Natural killer cell (primary cell): ENCODE measurements at places on chromosomes 12 and 14. TPM values are rescaled to one million over a fixed set of nuclear protein-coding genes. Genes with fewer than 3 reads are reported as not detected.
A peak's percentile ranks its signal among the peaks of the same experiment; 100 is the strongest.

The SERPINA3 gene
- not detected for total RNA-seq

The SMIM41 gene
- total RNA-seq = not detected

The MGP gene
- total RNA-seq = 0.89 TPM

DNA sequence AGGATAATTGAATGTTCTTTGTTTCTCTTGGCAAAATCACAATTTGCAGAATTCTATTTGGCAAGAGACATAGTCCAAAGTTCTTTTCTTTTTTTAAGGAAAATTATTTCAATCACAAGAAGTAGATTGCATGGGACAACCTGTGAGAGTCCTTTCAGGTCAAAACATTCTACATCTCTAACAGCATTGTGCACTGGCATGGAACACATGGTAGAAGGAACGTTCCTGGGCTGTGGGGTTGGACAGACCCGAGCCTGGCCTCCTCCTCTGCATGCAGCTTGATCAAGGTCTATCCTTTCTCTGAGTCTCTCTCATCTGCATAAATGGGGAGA, 88.6 kb upstream of the CPSF6 start:
- no peak for DNase-seq

The APOF gene
- not detected for total RNA-seq

The CLEC7A gene
- total RNA-seq = 22.3 TPM

DNA sequence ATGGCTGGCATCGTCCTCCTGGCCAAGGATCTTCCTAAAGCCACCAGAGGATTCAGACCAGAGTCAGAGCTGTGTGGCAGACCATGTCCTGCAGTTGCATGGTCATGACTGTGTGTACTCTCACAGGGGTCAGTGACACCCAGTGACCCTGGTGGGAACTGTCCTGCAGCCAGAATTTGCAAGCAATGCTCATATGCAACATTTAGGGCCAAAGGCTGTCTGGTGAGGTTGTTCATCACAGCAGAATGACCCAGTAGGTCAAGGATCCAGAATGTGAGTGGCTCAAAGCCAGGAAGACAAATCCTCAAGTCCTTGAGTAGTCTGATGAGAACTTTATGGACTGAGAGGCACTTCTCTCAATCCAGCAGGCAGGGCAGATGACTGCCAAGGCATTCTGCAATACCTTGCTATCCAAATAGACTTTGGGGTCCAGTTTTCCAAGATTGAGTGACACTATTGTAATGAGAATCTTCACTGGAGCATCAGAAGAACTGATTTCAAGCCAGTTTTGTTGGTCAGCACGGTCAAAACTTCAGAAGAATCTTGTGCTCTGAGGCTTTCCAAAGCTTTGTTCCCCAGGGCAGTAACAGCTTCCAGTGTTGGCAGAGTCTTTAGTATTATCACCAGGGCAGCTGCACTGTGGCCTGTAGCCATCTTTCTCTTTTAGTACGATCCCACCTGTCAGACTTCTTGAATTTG, 122.0 kb downstream of the PTCSC3 start:
- no peak for DNase-seq

- DNase-seq = no peak
These were observed 63.9 kb downstream of the SYT1 start for GRCh38 chr12:78928200-78929074.

The ATF7IP gene
- 173 TPM for total RNA-seq

The RXYLT1 gene
- total RNA-seq = 7.0 TPM

DNA sequence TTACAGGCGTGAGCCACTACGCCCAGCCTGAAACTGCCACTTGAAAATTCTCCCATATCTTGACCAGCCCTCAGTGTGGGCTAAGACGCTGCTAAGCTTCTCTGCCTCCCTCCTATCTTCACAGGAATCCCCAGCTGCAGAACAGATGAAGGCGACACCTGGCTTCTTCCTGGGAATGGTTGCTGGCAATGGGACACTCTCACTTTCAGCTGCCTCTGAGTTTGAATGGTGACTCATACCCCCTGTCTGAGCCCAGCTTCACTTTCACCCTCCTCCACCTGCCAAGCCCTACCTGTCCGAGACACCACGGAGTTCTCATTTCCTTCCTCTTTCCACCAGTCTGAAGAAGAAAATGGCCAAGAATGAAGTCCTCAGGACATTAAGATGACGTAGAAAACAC, 18.3 kb upstream of the VASH1 start:
- no peak for DNase-seq

DNA sequence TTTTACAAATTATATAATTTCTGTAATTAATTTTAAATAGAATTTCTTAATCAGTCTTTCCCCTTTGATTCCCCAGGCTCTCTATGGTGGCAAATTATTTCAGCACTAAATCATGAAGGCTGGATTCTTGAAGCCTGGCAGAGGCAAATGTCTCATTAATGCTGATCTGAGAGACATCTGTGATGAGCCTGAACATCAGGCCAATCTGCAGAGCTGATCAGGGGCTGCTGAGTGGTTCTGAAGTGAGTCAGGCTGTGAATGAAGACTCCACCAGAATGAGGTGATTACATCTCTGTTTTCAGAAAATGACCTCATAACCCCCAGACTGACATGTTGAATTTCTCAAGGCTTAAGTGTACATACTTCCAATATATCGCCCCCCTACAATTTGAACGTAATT, 124.2 kb upstream of the MIS18BP1 start:
- DNase-seq = no peak

The TAS2R31 gene
- 4.0 TPM for total RNA-seq

The LBHD2 gene
- total RNA-seq = not detected

DNA sequence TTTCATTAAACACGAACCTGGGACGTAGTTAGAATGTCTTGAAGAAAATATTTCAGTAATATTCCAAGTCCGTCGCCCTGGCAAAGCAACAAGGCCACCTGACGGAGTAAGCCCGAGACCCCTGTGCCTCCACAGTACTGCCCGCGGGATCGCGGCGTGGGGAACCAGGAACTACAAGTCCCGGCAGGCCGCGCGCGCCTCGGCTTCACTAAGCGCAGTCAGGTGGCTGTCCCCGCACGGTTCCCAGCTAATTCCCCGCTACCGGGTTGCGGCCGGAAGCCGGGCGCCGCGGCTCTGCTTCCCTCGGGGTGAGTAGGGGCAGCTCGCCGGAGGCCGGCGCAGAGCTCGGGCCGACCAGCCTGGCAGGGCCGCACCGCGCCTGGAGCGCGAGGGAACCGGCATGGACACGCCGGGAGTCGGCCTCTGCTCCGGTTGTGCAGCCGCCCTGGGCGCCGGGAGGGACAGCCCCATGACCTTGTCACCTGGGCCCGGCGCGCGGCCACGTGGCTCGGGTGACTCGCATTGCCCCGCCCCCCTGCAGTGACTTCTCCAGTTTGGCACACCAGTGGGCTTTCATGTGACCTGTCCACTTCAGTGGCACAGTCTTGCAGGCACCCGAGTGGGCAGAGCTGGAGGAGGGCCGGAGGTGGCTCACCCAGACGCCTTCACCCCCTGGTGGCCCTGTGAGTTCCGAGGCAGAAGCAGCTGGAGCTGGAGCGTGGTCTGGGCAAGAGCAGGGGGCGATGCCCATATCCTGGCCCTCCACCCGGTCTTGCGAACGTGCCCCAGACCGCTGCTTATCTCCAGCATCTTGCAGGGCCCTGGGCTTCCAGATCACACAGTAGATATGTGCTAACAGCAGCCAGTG, at the start of gene ADCK1:
Gene ADCK1, plus strand, starts transcription at position 247 of the 868 bp plus-strand sequence. CDS start 18,870 bp downstream, outside the sequence.
- peak; percentile 88 for DNase-seq

The BATF gene
- 12.6 TPM for total RNA-seq

DNA sequence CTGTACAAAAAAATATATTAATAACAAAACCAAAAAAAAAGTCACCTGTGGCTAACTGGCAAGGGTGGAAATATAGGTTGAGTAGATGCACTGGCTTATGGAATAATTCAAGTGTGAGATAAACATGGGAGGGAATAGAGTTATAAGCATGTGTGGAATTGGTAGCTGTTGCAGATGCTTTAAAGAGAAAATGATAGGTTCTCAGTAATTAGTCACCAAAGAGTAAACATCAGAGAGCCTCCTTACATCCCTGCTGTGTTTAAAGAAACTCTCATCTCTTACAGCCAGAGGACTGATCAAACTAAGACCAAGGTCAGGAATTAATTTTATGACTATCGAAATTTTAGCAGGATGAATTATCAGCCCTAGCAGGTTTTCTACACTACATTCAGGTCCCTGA, 70.5 kb downstream of the EGLN3 start:
- DNase-seq = no peak

DNA sequence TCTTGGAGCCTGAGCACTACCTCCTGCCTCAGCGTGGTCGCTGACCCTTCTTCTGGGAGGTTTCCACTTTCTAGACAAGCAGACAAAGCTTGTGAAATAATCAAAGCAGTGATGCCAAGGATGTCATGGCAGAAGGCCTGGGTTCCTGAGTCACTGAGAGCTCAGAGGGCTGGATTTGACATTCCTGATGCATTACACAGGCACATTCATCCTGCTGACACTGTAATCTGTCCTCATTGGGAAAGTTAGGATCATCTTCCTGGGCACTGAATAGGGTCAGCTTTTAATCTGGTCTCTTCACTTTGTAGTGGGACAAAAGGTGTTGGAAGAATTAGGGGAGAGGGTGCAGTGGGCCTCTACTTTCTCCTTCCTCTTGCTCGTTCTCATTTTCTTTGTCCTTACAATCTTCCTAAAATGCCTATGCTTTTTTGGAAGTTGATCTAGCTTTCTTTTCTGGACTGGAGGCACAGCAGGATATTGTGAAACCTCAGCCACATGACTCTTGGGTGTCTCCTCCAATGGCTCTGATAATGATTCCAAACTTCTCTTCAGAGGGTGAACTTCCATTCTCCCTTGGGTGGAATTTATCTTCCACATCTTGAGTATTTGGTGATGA, 29.6 kb downstream of the EEA1 start:
- DNase-seq = no peak

DNA sequence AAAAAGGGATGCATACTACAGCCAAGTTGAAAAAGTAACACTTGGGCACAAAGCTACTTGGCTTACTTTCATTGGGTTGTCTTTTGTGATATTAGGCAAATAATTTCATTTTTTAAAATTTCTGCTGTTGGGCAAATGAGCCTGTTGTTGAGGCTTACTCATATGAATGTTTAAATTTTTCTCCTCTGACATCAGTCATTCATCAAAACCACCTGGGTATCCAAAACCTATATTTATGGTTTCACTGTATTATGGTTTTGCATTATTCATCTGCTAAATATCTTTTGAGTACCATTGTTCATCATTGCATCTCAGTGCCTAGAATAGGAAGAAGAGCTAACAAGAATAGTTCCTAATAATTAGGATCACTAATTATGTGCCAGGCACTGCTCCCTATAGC, 28.1 kb downstream of the DYRK2 start:
- DNase-seq = no peak

DNA sequence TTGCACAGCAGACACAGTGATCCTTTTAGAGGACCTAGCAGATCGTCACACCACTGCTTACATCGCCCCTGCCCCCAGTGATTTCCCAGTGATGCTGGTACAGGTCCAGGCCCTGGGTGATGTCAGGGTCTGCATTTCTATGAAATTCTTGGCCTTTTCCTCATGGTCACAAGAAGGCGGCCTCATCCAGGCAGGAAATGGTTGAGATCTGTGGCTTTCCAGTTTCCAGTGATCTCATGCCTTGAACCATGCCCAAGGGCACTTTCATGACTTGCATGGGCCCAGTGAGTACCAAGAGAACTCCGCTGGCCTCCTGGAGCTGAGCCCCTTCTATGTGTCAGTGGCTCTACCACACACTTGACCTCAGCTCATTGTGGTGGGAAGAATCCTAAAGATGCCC, 41.9 kb upstream of the BDKRB2 start:
- no peak for DNase-seq

The METAP2 gene
- total RNA-seq = 56.1 TPM

DNA sequence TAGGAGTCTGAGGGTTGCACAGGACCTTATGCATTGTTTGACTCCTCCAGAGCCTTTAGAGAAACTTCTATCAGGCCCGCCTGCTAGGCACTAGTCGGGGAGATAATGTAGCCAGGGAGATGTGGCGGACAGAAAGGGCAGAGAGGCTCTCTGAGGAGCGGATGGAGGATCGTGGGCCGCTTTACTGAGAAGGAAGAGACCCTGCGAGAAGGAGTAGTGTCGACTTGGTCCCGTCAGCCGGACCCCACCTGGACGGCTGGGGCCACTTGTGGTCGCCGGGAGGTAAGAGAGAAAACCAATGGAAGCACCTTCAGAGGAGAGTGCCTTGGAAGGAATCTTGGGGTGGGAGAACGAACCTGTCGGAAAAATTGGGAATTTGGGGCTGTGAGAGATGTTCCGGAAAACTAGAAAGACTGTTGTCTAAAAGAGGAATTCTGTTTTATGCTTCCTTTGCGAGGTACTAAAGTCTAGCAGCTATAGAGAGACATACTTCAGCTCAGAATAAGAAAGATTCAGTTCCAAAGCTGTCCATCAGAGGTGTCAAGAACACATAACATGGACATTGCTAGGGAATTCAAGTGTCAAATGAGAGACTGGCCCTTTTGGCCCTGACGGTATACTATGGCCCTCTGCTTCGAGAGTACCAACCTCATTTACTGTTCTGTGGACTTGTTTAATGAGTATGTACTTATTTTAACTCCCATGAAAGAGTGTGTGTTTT, 660 bp upstream of the MCRS1 start:
- DNase-seq = no peak

DNA sequence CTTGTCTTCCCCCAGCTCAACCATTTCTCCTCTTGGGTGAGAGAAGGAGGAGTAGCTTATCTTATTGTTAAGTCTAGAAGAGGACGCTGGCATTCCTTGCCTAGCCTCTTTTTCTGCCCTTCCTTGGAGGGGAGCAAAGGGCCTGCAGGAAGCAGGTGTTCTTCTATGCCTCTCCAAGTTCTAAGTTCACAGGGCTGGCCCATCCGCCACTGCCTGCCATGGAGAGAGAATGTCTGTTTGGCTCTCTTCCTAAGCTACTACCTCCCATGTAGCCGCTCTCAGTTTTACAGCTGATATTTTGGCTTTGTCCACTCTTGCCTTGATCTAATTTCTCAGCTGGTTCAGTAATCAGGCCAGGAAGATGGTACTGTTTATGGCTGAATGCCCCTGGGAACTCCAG, 201.2 kb downstream of the NTF3 start:
- DNase-seq = no peak

GRCh38 chr14:71136386-71137060, 229.3 kb downstream of the PCNX1 start:
- DNase-seq = no peak

DNA sequence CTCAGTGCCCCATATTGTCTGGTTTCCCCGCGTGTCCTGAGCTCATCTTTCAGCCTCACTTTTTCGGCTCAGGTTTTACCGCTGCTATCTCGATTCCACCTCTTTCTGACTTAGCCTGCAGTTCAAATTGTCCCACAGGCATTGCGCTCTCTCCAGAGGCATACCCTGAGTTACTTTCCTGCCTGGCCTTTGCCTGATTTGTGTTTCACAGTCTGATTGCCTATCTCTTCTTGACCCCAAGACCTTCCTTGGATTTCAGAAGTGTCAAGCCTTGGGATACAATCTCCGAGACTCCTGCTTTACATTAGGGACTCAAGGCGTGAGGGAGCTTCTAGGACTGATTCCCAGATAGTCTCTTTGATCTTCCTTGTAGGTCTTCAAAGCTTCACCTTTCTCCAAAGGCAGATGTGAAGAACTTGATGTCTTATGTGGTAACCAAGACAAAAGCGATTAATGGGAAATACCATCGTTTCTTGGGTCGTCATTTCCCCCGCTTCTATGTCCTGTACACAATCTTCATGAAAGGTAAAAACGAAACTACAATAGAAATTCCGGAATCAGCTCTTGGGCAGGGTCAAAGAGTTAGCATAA, 629 bp downstream of the LETMD1 start:
- no peak for DNase-seq

The IGF1 gene
- 0.48 TPM for total RNA-seq

The NANOG gene
- not detected for total RNA-seq
